Suppressor macrophage treated with lipopolysaccharide for 1 hour (primary cell): ENCODE measurements at places on chromosomes 6 and 20.
A peak's percentile ranks its signal among the peaks of the same experiment; 100 is the strongest.

DNA sequence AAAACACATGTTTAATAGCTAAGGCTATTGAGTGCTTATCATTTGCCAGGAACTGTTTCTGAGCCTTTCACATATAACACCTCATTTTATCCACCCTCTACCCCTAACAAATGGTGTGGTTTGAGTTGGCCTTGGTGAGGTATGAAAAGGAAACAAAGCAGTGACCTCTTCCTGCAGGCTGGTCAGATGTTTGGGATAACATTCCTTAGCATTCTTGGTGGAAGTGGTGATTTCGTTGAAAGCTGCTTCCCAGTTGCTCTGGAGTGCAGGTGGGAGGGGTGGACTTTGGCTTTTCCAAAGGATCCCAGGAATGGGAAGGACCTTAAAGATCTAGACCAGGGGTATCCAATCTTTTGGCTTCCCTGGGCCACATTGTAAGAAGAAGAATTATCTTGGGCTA lies 41.3 kb downstream of the CARMIL1 start:
- DNase-seq = no peak

DNA sequence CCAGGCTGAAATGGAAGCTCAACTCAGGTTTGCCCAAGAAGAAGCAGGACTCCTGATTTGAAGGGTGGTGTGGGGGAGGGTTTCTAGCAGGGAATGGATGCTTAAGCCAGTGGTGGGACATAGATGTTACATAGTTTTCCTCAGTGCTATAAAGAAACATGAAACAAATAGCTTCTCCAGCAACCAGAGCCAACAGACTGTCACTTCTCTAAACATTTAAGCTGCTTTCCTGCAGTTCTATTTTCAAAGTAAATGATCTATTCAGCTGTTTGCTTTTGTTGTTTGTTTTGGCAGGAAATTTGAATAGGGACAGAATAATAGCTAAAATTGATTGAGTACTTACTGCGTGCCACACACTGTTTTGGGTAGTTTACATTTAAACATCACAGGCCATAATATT lies 169.0 kb downstream of the UST start:
- no peak for DNase-seq

DNA sequence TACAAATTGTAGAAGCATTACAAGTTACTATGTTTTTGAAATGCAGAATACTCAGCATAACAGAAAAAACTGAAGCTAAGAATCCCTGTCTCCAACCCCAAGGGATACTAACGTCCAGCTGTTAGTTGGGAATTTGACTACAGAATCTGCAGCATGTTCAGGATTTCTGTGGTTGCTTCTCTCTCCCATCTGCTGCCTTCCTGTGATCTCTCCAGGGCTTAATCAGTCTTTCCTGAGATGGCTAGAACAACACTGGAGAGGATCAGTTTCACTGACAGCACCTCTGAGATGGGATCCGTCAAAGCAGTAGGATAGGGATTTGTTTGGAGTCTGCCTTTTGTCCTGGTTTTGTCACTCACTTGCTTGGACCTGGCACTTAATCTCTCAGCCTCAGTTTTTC lies 73.3 kb upstream of the NUP153 start:
- DNase-seq = no peak

DNA sequence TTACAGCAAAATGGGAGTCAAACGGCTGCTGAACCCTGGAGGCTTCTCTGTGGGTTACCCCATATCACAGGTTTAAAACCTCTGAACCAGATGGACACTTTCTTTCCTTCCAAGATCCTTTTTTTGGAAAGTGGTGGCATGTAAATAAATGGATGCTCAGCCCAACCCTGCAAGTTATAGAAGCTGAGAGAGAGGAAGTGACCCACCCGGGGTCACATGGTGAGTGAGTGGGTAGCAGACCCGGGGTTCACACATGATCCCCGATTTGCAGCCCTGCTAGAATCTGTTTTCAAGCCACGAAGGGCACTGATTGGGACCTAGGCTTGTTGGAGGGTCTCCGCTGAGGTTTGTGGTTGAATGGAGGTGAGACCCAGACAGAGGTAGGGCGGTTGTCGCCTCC lies 32.0 kb downstream of the SIRPA start:
- peak; percentile 48 for DNase-seq

GRCh38 chr6:13661647-13662046 lies 46.5 kb downstream of the NOL7 start:
- DNase-seq = no peak

GRCh38 chr6:90870561-90870960 lies 283.7 kb upstream of the MAP3K7 start:
- DNase-seq = no peak

DNA sequence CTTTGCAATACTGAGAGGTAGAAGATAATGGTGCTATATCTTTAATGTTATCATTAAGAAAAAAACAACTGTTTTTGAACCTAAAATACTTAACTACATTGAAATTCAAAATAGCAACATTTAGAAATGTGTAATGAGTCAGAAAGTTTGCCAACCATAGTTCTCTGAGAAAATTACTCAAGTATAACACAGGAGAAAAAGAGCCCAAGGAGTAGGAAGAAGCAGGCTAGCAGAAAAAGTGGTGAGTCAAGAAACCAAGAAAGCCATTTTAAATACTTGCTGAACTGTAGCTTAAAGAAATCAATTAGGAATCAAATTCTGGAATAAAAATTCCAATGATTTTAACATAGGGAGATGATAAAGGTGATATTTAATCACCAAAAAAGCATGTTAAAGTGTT lies 181.0 kb upstream of the RSPO3 start:
- DNase-seq = no peak

- DNase-seq = peak; percentile 44
Observed at GRCh38 chr6:11760015-11760473, 18.6 kb downstream of the ADTRP start.

DNA sequence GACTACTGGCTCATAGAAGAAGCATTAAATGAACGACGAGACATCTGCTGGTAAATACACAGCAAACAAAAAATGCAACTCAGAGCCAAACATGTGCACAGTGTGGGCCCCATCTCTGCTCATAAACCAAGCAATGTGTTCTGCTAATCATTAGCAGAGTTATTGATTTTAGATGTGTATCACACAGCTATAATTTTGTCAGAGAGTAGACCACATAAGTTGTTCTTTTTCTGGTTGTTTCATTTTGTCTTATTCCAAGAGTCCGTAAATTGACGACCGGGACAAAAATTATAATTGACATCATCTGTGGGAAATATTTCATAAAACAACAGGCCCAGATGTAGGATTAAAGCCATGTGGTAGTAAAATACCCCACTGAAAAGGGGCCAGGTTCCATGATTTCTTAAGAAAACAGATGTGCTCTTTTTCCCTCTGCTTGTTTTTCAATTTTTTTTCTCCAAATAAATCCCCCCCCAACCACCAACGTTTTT lies 423.6 kb downstream of the HAO1 start:
- no peak for DNase-seq

DNA sequence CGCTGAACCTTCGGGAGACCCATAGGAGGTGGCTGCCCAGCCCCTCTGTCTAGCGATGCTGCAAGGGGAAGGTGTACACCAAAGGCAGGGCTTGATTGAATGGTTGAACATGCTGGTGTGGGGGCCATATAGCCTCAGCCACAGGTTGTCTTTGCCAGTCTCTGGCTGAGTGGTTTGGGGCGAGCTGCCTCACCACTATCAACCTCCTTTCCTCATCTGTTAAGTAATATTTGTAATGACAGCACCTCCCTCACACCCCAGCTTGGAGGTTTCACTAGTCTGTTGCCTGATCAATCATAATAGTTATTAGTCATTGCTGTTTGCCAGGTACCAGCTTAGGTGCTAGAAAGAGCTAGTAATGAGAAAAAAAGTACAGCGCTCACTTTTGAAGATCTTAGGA lies 11.8 kb upstream of the ZNF831 start:
- DNase-seq = no peak

- no peak for DNase-seq
Observed at GRCh38 chr6:2579241-2579761, 171.4 kb downstream of the MYLK4 start.

GRCh38 chr6:54835176-54835575 lies 11.4 kb upstream of the FAM83B start:
- DNase-seq = no peak

DNA sequence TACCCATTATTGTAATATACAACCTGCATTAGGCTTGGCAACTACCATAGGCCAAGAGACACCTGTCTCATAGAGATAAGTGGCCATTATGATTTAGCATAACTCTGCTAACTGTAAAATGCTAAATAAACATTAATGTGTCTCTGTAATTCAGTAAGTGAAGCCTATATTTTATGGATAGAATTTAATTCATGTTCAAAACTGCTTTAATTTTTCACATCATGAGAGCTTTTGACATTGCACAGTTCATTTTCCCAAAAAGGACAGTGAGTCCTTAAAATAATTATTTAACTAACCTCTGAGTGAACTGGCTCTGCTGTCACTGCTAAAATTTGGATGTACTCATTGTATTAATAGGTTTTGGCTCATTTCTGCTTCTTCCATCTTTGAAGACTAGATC lies 41.4 kb upstream of the TMX4 start:
- DNase-seq = no peak

DNA sequence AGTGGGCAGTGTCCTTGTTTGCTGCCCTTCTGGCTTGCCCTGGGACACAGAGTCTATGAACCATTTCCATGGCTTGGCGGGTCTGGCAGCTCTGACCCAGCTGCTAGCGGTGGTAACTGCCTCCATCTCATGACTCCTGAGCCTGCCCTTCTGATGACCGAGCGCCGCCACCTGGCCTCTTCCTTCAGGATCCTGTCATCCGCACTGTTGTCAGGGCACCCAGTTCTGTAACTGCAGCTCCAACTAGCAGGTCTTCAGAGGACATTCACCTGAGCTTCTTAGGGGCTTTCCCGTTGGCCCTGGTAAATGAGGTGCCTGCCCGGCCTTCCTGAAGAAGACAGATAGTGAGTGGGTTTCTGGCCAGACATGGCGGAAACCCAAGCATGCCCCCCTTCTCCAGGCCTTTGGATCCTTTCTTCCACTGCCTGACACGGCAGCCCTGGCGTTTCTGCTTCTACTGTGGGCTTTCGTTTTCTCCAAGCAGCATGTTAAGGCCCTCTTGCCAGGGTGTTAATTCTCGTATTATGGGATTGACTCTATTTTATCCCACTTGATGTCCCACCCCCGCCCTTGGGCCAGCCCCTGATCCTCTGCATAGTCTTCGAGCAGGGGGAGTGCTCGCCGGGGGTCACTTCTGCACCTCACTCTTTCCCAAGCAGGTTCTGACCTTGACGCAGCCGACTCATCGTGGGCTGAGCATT lies 24.7 kb downstream of the PACSIN1 start:
- no peak for DNase-seq

- DNase-seq = no peak
Observed at GRCh38 chr6:110612298-110612697, 135.9 kb upstream of the SLC22A16 start.

DNA sequence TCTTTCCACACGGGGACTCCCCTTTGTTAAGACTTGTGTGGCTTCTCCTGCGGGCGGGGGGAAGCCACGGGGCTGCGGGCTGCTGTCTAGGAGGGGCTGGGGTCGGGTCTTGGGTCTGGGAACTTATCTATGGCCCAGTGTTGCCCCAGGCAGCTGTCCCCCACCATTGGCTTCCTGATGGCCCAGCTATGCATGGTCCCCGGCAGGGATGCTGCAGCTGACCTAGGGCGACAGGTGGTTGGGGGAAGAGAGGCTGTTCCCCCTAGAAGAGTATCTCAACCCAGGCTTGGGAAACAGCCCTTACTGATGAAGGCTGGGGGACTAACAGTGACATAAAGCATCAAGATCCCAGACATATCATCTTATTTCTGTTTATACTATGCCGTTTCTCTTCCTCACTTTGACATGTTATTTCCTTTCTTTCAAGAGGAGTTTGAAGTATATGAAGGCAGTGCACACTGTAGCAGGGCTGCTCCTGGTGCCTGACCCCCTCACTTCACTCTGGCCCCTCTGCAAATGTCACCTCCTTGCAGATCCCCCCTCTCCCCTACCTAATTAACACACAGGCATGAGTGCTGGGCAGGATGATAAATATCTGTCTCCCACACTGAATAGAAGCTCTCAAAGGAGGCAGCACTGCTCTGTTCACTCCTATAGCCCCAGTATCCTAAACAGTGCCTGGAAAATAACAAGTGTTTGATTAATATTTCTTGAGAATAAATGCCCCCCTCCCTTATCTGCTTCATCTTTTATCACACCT lies 87.0 kb downstream of the HIVEP2 start:
- DNase-seq = no peak

DNA sequence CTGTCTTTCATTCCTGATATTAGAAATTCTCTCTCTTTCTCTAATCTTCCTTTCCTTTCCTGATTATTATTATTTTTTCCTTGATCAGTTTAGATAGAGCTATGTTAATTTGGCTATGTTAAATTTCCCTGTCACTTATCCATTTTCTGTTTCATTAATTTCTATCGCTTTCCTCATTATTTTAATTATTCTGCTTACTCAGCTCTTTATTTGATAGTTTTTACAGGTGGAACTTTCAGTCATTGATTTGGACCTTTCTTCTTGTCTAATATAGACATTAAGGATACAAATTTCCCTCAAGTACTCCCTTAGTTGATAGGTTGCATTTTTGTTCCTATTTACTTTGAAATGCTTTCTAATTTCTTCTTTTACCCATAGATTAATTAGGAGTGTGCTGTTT lies 442.3 kb downstream of the CDH26 start:
- DNase-seq = no peak

- no peak for DNase-seq
Observed at GRCh38 chr20:4870906-4871305, 130.4 kb downstream of the SLC23A2 start.

DNA sequence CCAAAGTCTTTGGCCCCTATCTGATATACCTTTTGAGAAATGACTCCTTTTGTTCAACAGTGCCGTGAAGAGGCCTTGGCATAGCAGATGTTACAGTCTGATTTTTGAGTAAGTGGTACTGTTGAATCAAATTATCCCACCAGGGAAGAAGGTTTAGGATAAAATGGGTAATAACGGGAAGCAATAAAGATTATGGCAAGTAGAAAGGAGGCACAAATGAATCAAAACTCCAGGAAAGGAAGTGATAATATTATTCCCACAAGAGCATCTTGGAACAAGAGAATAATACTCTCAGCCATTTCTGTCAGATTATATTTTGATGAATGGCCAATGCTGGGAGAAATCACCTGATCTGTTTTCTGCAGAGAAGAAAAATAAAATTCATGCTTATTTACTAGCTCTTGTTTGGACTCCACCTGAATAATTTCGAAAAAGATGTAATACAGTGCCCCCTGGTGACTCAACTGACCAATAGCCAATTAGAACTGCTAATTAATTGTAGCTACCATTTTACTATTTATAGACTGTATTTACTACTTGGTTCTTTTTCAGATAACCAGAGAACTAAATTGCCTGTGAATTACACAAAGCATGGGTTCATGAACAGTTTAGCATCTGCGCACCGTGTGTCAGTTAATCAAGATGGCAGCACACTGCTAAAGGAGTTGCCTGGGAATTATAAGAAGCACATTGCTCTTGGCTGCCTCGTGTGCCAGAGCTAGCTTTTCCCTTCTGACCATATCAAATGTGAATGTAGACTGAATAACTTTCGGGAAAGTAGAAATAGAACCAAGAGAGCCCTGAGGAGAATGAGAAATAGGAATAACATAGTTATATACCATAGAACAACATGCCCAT lies 78.5 kb upstream of the TRDN start:
- DNase-seq = peak; percentile 25

DNA sequence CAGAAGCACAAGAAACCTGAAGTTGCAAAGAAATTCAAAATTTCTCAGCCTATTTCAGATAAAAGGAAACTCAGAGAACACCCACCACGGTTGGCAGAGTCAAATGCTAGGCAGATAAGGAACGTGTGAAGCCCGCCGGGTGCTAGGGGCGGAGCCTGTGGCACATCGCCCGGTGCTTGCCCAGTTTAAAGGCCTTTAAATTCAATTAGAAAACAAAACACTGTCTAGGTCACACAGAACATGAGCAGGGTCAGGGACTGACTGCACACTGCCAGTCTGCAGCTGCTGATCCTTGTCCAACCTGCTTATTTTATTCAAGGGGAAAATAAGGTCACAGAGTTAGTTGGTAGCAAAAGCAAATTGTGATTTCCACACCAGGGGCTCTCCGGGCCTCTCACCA lies 75.8 kb downstream of the PSMG4 start:
- no peak for DNase-seq
